Posterior vena cava (tissue), 2 donors: ENCODE measurements at places on chromosomes 11 and 22. TPM values are rescaled to one million over a fixed set of nuclear protein-coding genes. Genes with fewer than 3 reads are reported as not detected.

DEUP1 gene
- total RNA-seq = not detected

TNNI2 gene
- 1.3 TPM for total RNA-seq

GSTP1 gene
- total RNA-seq = 338 TPM

APLNR gene
- total RNA-seq = 14.6 TPM

GRCh38 chr22:20864186-20864908 lies 5.5 kb downstream of the SNAP29 start:
- DNase-seq = no peak

GRCh38 chr11:84322211-84322610 lies 1036.0 kb upstream of the CCDC90B start:
- no peak for DNase-seq

DNA sequence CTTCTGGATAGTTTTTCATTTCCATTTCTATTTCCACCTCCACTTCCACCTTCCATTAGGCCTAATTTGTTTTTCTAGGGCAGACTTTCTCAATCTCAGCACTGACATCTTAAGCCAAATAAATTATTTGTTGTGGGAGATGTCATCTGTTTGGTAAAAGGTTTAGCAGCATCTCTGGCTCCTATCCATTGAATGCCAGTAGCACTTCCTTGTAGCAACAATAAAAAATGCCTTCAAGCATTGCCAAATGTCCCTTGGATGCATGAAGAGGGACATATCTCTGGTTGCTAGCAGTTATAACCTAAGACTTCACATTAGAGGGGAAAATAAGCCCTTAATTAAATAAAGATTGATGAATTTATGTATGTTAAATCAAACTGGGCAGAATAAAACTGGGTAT lies 1.9 kb downstream of the OR52A5 start:
- no peak for DNase-seq

- no peak for DNase-seq
These were observed 15.2 kb upstream of the FUT4 start for GRCh38 chr11:94528551-94528950.

DNA sequence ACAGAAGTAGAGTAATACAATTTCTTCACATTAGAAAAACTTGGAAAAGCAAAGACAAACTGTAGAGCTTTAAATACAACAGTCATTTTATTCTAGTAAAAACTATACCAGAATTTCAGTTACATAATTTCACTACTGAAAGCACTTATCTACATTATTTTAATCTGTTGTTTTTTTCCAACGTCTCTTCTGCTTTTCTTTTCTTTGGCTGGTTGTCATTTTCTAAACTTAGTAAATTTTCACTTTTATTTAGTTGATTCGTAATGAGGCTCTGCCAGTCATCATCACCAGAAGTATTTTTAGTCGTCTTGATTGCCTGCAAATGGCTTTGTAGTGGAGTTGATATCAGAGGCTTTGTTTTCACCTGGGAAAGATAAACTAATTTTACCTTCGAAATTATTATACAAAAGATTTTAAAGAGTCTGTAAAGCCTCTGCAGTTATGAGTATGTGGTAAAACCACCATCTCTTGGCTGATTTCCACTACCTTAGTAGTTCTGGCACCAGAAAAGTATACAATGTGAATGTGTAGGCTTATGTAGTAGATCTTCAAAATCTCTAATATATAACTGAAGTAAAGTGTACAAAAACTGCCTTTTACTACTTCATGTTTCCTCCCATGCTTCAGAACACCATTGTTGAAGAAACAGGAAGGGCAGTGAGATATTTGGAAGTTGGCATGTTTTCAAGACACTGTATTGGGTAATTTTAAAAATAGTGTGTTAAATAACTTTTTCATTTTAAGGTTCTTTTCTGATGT lies 19.2 kb downstream of the EIF3M start:
- no peak for DNase-seq

- no peak for DNase-seq
These were observed 806 bp downstream of the ARAP1 start for GRCh38 chr11:72751116-72752087.
